ENCODE measurements at places on chromosomes 11 and 22.
A peak's percentile ranks its signal among the peaks of the same experiment; 100 is the strongest.

DNA sequence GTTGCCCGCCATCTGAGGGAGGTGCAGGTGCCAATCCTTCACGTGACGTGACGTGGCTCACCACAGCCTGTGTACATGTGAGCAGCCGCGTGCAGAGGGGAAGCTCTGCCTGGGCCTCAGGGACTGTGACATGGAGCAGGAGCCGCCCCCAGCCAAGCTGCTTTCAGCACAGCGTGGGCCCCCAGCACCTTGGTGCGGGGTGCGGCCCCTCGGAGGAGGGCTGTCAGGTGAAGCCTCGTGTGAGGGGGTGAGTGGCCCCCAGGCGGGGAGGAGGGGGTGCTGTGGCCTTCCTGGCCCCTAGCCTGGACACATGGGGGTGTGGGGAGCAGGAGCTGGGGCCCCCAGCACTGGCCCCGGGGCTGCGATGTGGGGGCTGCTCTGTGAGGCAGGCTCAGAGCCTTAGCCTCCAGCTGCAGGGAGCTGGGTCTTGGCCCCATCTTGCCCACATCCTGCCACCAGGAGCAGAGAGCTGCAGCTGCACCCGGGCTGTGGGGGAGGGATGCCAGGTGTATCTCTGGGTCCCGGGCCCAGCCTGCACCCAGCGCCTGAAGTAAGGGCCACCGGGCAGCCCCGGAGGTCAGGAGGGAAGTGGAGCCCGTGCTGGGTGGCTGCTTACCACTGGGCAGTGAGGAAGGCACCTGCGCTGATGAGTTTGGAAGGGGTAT lies at the start of gene ADORA2A:
ADORA2A (plus strand) TSS at position 100 of the 665 bp plus-strand sequence. CDS start 5,806 bp downstream, outside the sequence.
- DNase-seq = peak; percentile 87

DNA sequence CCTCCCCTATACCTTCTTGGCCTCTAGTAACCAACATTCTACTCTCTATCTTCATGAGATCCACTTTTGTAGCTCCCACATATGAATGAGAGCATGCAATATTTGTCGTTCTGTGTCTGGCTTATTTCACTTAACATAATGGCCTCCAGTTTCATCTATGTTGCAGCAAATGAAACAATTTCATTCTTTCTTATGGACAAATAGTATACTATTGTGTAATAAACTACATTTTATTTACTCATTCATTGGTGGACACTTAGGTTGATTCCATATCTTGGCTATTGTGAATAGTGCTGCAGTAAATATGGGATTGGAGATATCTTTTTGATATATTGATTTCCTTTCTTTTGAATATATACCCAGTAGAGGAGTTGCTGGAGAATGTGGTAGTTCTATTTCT lies 151.1 kb downstream of the JRKL start:
- DNase-seq = no peak

DNA sequence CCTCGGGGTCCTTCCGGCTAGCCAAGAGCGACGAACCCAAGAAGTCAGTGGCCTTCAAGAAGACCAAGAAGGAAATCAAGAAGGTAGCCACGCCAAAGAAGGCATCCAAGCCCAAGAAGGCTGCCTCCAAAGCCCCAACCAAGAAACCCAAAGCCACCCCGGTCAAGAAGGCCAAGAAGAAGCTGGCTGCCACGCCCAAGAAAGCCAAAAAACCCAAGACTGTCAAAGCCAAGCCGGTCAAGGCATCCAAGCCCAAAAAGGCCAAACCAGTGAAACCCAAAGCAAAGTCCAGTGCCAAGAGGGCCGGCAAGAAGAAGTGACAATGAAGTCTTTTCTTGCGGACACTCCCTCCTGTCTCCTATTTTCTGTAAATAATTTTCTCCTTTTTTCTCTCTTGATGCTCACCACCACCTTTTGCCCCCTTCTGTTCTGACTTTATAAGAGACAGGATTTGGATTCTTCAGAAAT lies 1.9 kb upstream of the GCAT start:
- DNase-seq = no peak

GRCh38 chr11:77200351-77201268 lies 72.6 kb downstream of the MYO7A start:
- no peak for DNase-seq

- no peak for DNase-seq
Measured at GRCh38 chr11:575313-575995, 816 bp upstream of the PHRF1 start.

GRCh38 chr11:17613428-17613962 lies 66.4 kb downstream of the OTOG start:
- no peak for DNase-seq

- no peak for DNase-seq
Measured at GRCh38 chr11:100739666-100740065, 52.6 kb downstream of the ARHGAP42 start.

DNA sequence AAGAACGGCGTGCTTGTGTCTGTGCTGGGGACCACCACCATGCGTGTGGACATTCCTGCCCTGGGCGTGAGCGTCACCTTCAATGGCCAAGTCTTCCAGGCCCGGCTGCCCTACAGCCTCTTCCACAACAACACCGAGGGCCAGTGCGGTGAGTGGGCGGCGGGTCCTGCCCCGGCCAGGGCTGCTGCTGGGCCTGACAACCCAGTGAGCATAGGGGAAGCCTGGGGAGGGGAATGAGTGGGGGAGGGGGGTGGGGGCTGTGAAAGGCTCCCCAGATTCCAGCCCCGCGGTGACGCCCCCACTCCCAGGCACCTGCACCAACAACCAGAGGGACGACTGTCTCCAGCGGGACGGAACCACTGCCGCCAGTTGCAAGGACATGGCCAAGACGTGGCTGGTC lies 31.9 kb downstream of the MUC5B start:
- no peak for DNase-seq

GRCh38 chr11:88683024-88683423 lies 345.5 kb upstream of the CTSC start:
- DNase-seq = no peak

DNA sequence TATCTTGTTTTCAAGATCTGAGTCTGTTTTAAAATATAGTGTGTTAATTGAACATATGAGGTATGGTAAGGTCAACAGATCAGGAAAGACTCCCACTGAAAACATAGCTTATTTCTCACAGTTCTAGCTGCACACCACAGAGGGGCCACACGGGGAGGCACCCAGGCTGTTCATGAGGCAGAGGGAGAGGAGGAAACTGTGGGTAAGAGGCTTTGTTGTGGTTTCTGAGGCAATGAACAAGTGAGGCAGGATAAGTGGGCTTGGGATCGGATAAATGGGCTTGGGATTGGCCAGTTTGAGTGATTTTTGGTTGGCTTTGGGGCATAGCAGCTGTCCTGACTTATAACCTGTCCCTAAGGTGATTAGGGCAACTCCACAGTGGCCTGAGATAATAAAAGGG lies 242.1 kb downstream of the LUZP2 start:
- DNase-seq = no peak

DNA sequence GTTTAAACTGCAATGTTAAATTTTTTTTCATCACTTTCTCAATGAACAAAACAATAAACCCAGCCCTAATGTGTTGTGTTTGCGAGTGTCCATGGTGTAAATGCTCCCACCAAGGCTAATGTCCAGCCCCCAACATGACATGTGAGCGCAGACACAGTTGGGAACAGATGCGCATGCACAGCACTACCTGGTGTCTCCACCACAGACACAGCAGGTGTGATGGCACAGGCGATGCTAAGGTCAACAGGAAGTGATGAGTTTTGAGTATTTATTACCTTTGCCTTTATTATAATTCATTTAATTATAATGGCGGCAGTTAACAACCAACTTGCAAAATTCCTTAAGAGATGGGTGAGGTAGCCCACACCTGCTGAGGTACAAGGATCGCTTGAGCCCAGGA lies 42.9 kb downstream of the MICAL3 start:
- DNase-seq = no peak

DNA sequence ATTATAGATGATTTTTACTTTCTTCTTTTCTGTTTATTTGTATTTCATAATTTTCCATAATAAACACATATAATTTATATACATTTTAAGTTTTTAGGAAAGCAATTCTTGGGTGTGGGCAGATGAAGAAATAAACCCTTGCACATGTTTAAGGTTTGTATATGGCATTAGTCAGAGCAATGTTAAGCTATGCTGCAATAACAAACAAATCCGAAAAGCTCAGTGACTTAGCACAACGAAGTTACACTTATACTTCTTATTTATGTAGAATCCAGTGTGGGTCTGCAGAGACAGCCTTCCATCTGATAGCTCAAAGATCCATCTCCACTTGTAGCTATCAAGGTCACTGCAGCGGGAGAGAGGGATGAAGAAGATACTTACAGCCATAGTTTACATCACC lies 68.5 kb upstream of the BARX2 start:
- DNase-seq = no peak

DNA sequence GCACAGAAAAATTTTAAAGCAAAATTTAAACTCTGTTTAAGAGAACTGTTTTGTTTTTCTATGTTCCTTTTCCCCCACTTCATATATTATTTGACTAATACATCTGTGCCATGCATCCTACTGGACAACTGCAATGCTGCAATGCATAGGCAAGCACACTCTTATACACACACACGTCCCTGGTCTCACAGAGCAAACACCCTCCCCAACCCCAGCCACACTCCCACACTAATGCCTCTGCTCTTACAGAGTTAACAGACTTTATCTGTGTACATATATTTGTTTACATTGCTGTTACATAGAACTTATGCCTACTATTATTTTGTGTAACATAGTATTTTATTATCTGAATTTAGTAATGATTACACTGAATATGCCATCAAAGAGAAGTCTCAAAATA lies 25.5 kb upstream of the CTSC start:
- DNase-seq = no peak

DNA sequence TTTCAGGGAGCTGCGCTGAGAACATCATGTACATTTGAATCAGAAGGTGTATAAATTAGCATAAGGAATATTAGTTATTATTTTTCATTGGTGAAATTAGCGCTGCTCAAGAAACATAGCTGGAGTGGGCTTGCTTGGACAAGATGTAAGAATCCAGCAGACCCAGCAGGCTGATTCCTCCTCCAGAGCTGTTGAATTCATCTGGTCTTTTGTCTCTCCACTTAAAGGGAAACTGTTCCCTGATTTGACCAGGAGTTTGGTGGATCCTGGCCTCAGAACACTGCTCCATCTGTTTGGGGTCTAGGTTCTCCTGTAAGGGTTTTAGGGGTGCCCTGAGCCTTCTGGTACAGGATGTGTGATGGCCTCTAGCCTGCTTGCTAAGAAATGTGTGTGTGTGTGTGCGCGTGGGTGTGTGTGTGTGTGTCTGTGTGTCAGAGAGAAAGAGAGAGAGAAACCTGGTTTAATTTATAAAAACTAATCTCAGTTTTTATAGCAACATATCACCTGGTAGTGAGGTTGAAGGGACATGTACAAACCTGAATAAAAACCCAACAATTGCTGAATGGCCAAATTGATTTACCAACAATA lies 8.3 kb upstream of the SORL1 start:
- no peak for DNase-seq

DNA sequence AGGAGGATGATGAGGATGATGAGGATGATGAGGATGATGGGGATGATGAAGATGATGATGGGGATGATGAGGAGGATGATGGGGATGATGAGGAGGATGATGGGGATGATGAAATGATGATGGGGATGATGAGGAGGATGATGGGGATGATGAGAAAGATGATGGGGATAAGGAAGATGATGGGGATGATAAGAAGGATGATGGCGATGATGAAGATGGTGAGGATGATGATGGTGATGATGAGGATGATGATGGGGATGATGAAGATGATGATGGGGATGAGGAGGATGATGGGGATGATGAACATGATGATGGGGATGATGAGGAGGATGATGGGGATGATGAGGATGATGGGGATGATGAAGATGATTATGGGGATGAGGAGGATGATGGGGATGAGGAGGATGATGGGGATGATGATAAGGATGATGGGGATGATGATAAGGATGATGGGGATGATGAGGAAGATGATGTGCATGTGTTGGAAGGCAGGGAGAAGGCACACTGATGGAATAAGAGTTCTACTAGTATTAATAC lies 78.9 kb upstream of the MTMR2 start:
- no peak for DNase-seq

GRCh38 chr22:27220339-27220738 lies 563.0 kb downstream of the MIAT start:
- no peak for DNase-seq

DNA sequence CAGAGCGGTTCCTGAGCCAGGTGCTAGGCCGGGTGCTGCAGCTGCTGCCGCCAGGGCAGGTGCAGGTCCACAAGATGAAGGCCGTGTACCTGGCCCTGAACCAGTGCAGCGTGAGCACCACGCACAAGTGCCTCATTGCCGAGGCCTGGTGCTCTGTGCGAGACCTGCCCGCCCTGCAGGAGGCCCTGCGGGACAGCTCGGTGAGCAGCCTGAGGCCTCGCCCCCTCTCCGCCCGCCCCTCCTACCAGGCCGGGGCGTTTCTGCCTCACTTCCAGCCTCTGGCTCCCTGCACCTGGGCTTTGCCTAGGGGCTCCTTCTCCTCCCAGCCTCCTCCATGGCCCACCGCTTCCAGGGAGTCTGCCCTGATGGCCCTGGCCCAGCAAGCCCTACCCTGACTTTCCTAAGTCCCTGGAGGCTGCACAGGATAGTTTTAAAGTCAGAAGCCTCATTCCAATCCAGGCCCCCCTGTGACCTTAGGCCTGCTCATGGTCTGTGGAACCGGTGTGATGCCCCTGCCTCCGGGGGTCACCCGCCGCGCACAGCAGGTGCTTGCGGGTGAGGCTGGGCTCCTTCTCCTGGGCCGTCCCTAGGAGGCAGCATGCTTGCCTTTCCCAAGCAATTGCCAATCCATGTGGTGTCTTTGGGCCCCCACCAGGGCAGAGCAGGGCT lies 5.5 kb downstream of the TCIRG1 start:
- DNase-seq = no peak

GRCh38 chr11:78429209-78429608 lies 11.6 kb upstream of the GAB2 start:
- no peak for DNase-seq

GRCh38 chr22:27060190-27060589 lies 402.8 kb downstream of the MIAT start:
- no peak for DNase-seq

GRCh38 chr11:134261626-134262488 lies 8.5 kb downstream of the ACAD8 start:
- peak; percentile 24 for DNase-seq

DNA sequence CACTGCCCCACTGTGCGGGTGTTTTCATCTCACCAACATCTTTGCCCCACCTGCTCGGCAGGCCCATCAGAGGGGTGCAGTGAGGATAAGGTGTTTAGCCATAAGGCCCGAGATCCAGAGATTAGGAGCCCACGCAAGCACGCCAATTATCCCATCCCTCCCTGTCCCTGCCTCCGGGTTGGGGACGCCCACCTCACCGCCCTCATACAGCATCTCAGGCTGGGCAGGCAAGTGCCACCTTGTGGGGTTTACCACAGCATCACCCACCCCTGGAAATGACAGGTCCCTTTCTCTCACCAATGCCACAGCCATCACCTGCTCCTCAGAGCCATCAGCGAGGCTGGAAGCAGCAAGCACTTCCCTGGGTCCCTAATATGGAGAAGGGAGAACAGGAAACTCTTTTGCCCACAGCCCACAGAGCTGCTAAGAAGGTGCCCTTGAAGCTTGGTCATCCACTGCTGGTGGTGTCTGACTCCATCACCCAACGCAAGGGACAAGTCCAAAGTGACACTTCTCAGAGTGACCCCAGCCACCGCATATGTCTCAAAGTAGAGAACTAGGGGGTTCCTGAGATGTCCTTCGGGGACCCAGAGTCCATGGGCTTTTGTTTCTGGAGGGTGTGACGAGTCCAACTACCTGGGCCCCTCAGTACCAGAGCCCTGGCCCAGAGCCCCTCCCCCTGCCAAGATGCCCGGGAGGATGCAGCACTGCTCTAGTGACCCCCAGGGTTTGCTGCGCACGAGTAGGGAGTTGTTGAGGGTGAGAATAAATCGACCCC lies 15.8 kb downstream of the VPS37C start:
- no peak for DNase-seq

- DNase-seq = no peak
Measured at GRCh38 chr11:126082251-126083109, 19.8 kb upstream of the CDON start.

Data from activated naive CD8-positive, alpha-beta T cell treated with anti-CD3 and anti-CD28 coated beads, Interleukin-2, amount 50 U/mL, for 24 hours (primary cell).